Cerebellar nuclear complex (tissue), 1 donor: ENCODE measurements at places on chromosomes 1 and 21.

- DNase-seq, result no peak
Observed at GRCh38 chr21:37509802-37510393, 143.3 kb downstream of the DYRK1A start.

- no peak for DNase-seq
Observed at GRCh38 chr21:29751473-29752185, 188.2 kb downstream of the GRIK1 start.

DNA sequence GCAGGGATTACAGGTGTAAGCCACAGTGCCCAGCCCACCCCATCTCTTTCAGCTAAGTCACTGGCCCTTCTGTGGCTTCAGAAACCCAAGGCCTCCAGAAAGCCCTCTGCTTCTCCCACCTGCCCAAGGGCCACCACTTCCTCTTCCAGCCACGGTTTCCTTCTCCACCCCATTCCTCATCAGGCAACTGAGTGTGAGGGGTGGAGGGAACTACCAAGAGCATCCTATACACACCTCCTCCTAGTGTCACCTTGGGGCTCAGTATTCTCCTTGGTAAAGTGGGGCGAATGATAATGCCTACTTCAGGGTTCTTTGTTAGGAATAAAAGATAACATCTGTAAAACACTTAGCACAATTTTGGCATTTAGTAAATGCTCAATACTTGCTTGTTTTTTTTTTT is 30.0 kb downstream of the KNCN start:
- DNase-seq, result no peak

- DNase-seq, result no peak
Observed at GRCh38 chr1:46772571-46772970, 26.3 kb upstream of the CYP4B1 start.

DNA sequence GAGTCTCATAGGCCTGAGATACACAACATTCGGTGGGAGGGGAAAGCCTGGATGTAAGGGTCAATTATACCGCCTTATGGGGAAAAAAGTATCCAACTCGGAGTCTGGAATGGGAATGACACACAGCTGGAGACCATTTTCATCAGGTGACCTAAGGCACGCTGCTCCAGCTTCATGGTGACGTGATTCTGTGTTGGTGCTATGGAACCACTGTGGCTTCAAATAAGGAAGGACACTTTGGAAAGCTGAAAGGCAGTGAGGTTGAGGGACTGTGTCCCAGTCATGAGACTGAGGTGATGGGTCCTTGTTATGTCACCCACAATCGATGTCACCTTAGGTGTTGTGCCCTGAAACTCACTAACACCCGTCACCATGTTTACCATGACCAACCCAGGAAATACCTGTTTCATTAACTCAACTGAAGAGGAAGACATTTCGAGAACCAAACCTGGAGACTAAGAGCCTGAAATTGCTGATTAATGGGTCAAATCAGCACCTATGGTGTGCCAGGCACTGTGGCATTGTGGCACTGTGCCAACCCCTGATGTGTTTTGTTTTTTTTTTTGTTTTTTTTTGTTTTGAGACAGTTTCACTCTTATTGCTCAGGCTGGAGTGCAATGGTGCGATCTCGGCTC is 54.5 kb downstream of the IRF2BP2 start:
- no peak for DNase-seq

- DNase-seq, result no peak
Observed at GRCh38 chr1:217924924-217925323, 293.8 kb downstream of the SPATA17 start.

- DNase-seq, result no peak
Observed at GRCh38 chr1:115702959-115703358, 61.2 kb downstream of the VANGL1 start.

DNA sequence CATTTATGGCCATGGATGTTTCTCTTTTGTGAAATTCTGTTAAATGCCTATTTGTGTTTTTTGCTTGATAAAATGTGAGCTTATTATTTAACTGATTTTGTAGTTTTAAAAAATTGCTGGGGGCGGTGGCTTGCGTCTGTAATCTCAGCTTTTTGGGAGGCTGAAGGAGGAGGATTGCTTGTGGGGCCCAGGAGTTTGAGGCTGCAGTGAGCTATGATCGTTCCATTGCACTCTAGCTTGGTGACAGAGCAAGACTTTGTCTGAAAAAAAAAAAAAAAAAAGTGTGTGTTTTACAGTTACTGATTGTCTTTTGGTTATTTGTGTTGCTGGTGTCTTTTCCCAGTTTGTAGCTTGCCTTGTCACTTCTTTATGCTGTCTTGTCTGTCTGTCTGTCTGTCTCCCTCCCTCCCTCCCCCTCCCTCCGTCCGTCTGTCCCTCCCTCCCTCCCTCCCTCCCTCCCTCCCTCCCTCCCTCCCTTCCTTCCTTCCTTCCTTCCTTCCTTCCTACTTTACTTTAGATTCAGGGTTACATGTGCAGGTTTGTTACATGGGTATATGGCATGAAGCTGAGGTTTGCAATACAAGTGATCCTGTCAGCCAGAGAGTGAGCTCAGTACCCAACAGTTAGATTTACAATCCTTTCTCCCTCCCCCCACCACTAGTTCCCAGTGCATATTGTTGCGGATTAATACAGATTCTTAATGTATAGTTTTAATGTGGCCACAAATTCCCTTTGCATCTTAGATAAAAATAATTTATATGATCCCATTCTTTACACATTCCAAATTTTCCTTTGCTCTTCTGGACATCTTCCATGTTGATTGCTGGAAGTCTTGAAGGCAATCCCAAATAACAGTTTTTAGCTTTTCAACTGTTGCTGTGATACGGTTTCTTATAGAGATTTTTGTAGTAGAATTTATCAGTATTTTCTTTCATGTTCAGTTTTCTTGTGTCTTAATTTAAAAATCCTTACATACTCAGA is 25.1 kb downstream of the PTBP2 start:
- no peak for DNase-seq

DNA sequence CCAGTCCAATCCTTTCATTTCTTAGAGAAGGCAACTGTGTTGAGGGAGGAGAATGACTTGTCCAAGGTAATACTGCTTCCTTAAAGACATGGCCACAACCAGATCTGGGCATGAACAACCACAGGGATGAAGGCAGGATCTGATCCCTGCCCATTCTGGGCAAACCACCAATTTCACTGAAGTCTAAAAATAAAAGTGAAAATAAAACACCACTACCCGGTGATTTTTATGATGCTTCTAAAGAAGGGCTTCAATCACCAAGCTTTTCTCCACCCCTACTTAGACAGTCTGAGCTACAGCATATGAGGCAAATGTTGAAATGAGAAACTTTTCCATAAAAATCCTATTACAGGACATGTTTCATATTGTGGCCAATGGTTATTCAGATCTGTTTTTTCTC is 133.0 kb downstream of the PTPN14 start:
- no peak for DNase-seq

DNA sequence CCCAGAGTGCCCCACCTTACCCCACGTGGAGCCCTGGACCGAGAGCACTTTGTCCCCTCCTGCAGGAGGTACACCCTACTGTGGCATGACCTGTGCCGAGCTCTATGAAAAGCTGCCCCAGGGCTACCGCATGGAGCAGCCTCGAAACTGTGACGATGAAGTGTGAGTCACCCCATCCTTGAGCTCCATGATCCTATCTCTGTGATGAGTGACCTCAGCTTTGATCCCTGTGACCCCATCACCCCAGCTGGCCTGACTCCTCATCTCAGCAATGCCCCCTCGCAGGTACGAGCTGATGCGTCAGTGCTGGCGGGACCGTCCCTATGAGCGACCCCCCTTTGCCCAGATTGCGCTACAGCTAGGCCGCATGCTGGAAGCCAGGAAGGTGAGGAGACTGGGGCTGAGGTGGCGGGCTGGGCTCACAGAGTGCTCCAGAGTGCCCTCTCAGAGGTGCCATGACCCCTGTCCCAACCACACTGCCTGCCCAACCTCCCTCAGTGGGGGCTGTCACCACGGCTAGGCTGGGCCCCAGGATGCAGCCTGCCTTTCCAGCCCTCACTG is 16.2 kb upstream of the MPL start:
- DNase-seq, result no peak

DNA sequence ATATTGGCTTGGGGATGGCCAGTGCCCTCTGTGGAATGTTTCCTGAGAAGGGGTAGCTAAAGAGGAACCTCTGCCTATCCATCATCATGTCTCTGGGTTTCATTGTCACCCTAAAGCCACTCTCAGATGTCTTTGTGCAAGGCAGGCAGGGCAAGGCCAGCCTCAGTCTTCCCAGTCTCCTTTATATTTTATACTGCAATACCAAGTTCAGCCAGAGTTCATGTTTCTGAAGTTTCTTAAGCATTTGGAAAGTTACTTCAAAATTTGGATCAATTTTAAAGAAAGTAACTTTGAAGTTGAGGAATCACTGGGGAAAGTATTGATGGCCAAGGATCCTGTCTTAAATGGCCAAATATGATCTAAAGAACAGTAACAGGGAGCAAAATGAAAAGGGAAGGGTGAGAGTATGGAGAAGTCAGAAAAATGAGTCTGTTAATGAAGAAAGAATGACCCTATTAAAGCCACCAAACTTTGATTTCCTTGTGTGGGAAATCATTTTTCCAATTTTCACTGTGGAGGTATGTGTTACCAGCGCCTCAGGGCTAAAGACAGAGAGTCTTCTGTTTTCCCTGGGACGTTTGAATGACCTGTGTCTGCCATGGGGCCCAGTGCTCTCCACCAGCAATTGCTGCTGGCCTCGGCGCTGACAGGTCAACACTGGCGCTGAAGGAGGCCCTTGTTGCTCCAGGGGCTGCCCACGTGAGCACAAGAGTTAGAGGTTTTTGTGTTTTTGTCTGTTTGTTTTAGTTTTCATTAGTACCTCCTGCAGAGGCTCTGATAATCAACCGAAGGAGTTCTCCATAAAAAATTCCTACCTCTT is 93.9 kb downstream of the ATP5PO start:
- no peak for DNase-seq

DNA sequence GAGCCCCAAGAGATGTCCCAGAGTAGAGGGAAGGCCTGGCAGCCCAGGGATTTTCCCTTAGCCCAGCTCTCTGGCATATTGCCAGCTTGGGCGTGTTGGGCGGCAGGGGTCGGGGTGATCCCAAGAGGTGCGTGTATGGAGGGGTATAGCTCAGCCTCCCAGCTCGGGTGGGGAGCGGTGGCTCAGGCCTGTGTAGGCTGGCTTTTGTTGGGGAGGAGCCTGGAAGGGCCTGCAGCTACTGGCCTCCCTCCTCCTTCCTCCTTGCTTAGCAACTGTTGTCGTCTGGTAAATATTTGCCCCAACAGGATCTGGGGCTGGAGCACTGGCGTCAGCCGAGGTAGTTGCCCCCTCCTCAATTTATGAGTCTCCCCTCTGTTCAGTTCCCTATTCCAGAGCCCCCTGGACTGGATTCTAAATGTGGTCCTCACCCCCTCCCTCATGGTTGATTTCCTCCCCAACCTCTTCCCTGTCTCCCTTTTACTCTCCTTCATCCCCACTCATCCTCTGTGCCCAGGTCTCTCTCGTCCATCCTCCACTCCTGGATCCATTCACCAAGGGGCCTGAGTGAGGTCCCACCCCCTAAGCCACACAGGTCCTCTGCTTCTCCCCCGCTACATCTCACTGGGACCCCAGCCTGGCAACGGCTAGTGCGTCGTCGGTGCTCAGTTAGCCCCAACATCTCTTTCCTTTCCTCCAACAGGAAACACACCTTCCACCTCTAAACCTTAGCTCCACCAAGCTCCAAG is 10.3 kb upstream of the LMNA start:
- no peak for DNase-seq

DNA sequence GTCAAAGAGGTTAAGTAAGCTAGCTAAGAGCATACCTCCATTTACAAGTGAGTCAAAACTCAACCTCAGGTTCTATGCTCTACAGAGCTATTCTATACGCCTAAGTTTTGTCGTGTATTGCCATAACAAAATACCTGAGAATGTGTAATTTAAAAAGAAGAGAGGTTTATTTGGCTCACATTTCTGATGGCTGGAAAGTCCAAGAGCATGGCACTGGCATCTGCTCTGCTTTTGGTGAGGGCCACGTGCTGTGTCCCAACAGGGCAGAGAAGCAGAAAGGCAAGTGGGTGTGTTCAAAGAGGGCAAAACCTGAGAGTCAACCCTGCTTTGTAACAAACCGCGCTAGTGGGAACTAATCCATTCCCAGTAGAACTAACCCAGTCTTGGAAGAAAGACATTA is 60.9 kb upstream of the POU2F1 start:
- no peak for DNase-seq

DNA sequence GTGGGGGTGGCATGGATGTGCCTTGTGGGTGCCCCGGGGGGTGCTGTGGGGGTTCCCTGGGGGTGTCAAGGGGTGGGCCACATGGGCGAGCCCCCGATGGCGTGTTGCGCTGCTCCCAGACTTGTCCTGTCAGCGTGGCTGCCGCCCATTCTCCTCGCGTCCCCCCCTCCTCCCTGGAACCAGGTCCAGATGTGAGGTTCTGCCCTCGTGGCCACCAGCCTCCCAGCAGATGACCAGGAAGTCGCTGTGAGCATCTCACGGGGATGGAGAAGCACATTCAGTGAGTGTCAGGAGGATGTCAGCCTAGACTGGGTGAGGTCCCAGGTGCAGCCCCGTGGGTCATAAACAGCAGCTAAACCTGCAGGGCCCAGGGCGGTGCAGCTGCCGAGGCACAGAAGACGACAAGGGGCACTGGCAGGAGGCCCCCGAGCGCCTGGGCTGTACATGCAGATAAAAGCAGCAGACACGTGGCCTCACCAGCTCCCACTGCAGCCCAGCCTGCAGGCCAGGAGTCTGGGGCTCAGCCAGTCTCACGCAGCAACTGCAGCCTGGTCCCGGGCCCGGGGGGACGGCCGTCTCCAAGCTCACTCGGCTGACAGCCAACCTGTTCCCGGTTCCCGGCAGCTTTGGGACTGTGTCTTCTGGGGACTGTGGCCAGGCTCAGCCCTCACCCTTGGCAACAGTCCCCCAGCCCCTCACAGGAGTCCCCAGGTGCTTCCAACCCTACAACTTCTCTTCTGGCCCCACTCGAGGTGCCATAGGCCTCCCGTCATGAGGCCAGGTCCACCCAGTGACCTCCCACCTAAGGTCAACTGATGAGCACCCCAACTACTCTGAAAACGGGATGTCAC is 17.5 kb upstream of the COL6A2 start:
- DNase-seq, result no peak

DNA sequence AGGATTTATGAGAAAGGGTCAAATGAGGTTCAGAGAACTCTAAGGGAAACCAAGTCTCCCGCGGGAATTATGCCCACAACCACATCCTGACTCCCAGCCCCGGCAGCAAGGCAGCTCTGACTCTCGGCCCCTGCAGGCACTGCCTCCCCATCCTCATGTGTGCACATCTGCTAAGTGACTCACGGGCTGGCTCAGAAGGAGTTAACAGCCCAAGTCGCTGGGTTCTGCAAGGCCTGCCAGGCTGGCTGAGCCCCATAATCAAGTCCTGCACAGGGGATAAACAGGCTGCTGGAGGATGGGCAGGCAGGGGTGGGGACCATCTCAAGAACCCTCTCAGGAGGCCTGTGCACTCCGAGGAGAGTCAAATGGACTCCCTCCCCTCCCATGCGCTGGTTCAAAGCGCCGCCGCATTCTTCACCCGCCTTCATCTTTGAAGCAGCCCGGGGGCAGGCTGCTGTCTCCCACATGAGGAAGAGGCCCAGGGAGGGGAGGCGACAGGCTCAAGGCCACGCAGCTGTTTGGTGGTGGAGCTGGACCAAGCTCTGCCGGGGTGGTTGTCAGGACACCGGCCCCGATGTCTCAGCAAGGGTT is 344.3 kb downstream of the MATN1 start:
- no peak for DNase-seq

- no peak for DNase-seq
Observed at GRCh38 chr21:44428281-44428960, 26.9 kb upstream of the LRRC3 start.
